NCI-H510A treated with DMSO at 0.1 percent for 48 hours (cell line): ENCODE measurements at places on chromosomes 16 and 17.

DNA sequence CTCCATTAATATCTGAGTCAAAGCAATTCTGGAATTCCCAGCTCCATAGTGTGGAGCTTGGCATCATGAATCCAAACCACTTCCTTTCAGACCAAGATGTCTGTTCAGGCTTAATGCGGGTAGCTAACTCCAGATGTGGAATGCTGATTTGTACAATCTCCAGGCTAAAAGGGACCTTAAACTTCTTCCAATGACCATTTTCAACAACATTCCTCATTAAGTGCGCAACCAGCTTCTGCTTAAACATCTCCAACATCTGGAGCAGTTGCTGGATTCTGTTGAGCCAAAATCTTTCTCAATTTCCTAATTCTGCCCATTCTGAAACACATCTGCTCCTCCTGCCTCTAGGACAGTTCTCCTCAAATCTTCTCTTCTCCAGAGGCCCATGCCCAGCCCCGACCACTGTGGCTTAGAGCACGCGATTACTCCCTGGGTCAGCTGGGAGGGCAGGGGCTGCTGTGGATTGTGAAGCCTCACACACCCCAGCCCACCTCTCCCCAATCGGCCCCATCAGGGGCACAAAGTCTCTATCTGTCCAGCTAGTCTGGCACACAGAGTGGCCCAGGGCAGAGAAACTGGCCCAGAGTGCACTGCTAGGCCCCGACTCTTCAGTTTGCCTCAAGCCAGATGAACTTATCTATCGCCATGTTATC lies 36.2 kb downstream of the ASPA start:
- DNase-seq = no peak

DNA sequence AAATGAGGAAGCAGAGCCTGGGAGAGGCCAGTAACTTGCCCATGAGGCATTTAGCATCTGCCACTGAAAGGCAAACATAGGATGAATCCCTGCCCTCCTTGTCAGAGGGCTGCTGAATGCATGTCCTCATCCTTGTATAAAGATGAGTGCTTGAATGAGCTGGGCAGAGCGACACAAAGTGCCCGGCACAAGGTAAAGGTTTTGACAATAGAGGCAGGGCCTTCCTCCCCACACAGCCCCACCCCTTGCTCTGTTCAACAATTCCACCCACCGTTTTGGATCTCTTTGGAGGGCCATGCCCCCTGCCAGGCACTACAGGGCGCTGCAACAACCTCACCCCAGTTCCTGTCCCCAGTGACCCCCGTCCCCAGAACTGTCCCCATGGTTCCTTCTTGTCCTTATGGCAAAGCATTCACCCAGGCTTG lies 1.4 kb upstream of the KRT19 start:
- DNase-seq = no peak

DNA sequence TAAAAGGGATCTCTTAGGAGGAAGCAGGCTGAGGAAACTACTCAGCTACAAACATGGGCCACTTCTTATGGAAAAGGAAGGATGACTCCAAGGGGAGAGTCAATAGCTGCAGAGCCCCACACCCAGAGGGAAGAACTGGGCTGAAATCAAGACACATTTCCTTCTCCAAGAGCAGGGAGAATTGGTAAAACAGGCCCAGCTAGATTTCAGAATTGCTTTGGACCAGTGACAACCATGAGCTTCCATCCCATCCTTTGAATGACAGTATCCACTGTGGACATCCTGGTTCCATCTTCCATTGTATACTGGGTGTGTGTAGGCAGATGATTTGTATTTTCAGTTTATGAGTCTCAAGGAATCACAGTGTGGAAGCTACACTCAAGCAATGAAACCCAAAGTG lies 267.5 kb downstream of the IRF8 start:
- no peak for DNase-seq

- no peak for DNase-seq
Observed at GRCh38 chr17:28763137-28763799, 19.5 kb downstream of the TRAF4 start.

DNA sequence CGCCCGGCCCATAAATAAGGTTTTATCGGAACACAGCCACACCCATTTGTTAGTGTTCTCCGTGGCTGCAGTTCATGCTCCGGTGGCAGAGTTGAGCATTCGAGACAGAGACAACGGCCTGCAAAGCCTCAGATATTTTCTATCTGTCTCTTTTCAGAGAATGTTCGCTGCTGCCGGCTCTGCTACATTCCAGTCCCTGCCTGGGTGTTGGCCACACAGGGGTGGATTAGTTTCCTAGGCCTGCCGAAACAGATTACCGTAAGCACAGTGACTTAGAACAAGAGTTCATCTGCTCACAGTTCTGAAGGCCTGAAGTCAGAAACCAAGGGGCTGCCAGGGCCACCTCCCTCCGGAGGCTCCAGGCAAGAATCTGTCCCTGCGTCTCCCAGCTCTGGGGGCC lies 19.1 kb upstream of the GSG1L start:
- no peak for DNase-seq

DNA sequence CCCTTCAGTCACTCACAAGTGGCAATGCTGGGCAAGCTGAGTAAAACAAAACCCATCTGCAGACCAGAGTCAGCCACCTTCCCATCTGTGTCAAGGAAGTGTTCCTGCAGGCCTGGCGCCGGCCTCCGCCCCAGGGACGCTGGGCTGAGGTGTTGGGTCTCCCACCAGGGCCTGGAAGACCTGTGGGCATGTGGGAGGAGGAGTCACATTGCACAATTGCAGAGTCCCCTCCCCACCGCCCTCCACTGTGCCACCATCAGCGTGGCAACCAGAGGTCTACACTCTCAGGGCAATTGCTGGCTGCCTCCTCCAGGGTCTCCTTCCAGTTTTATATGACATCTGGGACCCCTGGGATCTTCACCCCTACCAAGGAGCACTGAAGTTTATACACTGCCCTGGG lies 3.0 kb upstream of the MYO15A start:
- no peak for DNase-seq

DNA sequence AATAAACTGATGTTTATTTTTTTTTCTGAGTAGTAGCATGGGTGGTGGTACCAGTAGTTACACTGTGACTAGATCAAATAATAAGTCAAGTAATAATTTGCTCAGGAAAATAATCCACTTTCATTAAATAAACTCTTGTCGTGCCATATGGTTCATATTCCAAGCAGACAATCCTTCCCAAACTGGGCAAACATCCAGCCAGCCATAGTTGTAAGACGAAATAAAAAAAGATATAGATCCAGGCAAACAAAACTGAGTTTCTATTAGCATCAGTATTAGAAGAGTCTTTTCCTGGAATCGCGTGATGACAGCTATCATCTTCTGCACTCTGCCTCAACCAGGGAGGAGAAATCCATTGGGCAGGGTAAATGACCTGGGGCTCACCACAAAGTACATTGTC lies 508.4 kb upstream of the GOT2 start:
- DNase-seq = no peak

GRCh38 chr16:51562891-51563290 lies 411.8 kb upstream of the SALL1 start:
- DNase-seq = no peak

GRCh38 chr17:10821770-10822169 lies 16.1 kb downstream of the PIRT start:
- DNase-seq = no peak

DNA sequence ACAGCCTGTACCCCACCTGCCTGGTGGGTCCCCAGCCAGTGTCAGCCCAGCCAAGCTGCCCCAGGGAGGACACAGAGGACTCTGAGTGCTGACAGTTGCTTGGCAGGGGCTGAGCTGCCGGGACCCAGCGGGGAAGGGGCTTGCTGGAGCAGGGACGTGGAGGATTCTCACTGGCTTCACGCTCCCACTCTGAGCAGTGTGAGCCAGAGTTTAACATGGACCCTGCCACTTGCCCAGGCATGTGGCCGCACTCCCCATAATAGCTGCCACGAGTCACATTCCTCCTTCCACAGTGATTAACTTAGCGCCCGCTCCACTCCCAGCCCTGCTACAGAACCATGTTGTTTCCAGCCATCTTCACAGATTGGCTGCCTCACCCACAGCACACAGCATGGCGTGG lies 31.2 kb downstream of the SREBF1 start:
- no peak for DNase-seq

DNA sequence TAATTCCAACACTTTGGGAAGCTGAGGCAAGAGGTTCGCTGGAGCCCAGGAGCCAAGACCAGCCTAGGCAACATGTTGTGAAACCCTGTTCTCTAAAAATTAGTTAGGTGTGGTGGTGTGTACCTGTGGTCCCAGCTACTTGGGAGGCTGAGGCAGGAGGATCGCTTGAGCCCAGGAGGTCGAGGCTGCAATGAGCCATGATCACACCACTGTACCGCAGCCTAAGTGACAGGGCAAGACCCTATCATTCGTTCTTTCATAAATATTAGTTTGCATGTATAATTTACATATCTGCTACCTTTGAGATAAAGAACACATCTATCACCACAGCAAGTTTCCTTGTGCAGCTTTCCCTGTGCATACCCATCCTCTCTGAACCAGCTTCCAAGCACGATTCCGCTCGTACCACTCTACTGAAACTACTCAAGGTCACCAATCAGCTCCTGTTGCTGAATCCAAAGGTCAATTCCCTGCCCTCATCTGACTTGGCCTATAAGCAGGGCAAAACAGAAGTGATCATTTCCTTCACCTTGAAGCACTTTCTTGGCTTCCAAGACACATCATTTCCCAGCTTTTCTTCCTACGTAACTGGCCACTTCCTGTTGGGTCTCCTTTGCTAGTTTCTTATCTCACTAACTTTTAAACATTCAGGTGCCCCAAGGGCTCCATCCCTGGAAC lies 49.1 kb downstream of the GRB2 start:
- DNase-seq = no peak

DNA sequence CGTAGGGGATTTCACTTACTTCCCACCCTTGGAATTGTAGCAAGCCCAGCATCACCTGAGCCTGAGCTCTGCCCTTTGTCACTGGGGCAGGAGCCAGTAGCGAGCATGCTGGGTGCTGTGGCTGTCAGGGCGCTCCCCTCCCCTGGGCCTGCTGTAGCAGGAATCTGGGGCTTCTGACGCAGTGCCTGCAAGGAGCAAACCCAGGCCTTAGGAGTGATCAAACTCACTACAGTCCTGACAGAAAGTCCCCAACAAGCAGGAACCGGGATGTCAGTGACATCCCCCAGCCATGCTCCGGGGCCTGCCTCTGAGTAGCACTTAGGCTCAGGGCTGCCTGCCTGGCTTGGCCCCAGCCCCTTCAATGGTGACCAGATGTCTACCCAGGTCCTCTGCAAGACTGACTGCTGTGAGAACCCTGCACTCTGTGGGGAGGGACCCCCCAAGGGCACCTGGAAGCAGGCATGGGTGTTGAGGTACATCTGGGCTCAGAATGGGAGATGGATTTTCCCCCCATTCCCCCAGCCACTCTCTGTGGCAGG lies 23.5 kb downstream of the PLD6 start:
- no peak for DNase-seq

DNA sequence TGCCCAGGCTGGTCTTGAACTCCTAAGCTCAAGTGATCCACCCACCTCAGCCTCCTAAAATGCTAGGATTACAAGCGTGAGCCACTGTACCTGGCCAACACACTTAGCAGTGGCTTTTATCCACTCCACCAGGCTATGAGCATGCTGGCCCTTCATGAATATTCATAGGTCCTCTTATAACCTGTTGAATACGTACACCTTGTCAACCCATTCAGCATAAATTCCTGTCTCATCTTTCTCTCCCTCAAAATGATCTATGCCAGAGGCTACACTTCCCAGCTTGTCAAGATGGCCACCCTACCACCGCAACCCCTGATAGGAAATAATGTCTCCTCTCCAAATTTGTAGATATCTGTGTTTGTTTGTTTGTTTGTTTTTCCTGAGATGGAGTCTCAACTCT lies 11.0 kb upstream of the ZG16 start:
- no peak for DNase-seq

- no peak for DNase-seq
Observed at GRCh38 chr17:36503456-36504155, 17.1 kb downstream of the ZNHIT3 start.

DNA sequence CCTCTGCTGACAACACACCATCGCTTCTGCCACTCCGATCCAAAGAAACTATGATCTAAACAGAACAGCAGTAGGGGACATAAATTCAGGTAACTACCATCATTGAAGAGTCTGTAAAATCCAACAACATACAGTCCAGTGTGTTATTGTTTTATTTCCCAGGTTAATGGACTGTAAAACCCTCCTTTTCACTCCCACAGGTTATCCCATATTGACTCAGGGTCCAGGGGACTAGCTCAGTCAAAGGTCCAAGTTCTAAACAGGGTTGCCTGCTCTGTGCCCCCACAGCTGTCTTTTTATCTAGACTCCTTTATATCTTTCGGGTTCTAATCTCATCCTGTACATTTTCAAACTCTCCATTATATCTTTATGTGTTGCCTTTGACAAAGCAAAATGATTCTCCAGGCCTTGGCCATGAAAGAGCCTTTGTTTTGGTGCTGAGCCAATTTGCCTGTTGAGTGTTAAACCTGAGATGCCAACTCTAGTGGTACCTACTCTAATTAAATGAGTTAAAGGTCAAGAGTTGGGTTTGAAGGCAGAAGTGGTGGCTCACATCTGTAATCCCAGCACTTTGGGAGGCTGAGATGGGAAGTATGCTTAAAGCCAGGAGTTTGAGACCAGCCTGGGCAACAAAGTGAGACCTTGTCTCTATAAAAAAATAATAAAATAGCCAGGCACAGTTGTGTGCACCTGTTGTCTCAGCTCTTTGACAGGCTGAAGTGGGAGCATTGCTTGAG lies 80.5 kb downstream of the SNX11 start:
- peak; percentile 100 for DNase-seq

- DNase-seq = no peak
Observed at GRCh38 chr16:64098451-64098850, 1023.4 kb downstream of the CDH11 start.
